ENCODE measurements at places on chromosomes 13 and 19.

- no peak for DNase-seq
These were observed 77.0 kb downstream of the TM9SF2 start for GRCh38 chr13:99577934-99578917.

DNA sequence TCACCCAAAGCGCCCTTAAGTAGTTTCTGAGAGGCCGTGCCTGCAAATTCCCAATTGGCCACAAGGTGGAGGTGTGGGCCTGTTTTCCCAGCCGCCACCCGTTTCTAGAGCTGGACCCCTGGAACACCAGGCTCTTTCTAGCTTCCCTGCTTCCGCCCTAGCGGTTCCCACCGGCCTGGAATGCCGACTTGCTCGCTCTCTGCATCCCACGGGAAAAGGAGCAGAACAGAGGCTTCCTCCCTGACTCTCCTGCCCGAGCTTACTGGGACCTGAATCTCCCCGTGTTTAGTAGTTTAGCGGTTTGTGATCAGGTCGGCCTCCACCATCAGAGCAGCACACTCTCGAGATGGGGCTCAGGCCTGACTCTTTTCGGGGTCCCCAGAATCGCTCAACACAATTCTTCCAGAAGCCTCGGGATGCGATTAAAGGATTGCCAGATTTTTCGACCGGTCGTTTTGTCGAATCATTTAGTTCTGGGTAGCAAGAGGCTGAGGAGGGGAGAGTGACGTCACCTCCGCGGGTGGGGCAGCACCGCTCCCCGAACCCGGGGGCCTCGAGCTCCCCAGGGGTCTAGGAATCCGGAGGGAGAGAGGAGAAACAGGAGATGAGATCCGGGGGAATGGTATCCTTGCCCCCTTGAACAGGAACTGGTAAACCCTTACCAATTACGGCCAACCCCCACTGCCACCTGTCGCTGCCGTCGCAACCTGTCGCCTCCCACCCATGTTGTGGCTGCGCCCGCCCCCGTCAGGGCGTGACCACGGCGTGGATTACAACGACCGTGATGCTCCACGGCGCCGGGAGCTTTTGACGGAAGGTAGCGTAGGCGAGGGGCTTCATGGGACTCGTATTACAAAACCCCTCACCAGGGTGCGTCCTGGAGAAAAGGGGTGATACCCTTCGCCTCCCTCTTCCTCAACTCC lies 8.0 kb downstream of the NAPSA start:
- DNase-seq: no peak

- peak; percentile 59 for DNase-seq
These were observed 5.2 kb downstream of the SPATA13 start for GRCh38 chr13:24165746-24166145.

GRCh38 chr13:95073747-95074311 lies 227.4 kb downstream of the ABCC4 start:
- no peak for DNase-seq

GRCh38 chr19:7483720-7484201 lies 5.1 kb downstream of the PEX11G start:
- DNase-seq: no peak

DNA sequence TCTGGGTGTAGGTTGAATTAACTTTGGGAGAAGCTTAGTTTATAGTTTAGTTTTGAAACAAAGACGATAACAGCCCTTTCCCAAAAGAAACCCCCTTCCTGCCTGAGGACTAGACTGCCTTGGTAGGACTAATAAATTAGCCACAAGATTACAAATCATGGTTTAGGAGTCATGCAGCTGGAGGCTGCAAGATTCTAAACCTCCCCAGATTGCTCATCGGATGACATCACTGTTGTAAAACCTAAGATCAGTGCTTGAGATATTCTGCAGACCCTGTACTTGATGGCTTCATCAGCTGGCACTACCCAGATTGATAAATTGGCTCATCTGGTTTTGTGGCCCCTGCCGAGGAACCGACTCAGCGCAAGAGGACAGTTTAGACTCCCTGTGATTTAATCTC lies 35.9 kb upstream of the MPHOSPH8 start:
- no peak for DNase-seq

DNA sequence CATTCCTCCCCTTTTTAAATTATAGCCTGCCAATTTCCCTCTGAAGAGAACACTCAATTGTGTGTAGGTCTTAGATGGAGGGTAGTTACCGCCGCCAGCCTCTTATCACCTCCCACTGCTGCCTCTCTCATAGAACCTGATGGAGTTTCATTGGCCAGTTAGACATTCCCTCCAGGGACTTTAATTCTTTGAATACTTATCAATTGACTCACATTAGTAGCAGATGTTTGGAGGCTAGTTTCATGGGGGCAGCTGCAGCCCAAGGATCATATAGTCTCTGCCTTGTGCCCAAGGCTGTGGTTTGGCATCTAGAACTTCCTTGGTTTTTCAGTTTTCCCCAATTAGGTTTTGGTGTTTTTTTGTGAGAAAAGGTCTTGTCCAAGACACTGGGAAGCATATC lies 318.9 kb upstream of the HTR2A start:
- peak; percentile 51 for DNase-seq

DNA sequence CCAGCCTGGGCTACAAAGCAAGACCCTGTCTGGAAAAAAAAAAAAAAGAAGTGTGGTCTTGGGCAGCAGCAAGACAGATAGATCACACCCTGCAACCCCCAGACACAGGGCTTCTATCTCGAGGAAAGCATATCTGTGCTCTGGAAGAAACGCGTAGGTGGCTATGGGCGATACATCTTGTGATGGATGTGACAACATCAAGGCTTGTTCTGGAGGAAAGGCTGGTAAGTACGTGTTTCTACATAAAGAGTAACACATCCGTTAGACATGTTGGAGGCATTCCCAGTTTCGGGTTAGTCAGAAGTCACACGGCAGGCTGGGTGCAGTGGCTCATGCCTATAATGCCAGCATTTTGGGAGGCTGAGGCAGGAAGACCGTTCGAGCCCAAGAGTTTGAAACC lies 6.6 kb upstream of the DHDH start:
- DNase-seq: peak; percentile 92

DNA sequence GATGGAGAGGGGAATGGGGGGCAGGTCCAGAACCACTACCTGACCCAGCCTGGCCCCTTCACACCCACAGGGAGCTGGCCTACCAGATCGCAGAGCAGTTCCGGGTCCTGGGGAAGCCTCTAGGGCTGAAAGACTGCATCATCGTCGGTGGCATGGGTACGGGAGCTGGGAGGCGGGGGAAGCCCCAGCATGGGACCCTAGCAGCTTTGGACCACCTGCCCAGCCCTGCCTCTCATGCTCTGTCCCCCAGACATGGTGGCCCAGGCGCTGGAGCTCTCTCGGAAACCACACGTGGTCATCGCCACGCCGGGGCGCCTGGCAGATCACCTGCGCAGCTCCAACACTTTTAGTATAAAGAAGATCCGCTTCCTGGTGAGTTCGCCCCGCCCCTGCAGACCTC lies 2.1 kb downstream of the DDX49 start:
- DNase-seq: no peak

GRCh38 chr13:74048756-74049155 lies 85.4 kb downstream of the KLF12 start:
- DNase-seq: no peak

GRCh38 chr19:17975032-17975431 lies 8.1 kb downstream of the KCNN1 start:
- DNase-seq: no peak

DNA sequence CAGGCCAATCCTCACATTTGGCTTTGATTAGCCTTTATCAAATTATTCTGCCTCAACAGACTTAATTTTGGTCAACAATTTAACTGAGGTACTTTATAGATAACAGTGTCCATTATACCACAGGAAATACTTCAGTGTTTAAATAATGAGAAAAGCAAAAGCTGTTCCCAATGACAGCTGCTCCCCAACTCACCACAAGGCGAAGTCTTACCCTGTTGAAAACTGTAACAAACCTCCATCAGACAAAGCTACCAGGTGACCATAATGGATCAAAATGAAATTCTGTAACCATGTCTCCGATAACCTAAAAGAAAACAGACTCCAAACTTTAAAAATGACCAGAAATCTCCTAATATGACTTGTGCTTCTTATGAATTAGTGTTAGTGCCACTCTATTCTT lies 50.3 kb downstream of the ZNF44 start:
- no peak for DNase-seq

DNA sequence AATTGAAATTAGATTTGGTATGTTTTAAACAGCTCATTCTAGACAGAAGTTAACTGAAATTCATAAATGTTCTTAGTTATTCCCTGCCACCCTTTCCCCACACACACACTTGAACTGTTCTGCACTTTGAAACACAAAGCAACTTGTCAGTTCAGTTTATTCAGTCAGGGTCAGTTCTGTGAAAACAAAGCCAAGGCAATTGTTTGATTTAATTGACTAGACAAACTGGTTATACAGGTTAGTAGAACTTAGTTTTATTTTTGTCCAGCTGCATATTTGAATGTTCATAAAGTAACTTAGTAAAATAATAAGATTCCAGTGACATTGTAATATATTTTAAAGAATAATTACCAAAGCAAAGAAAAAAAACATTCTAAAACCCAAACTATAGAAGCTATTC lies 98.3 kb upstream of the KLF5 start:
- no peak for DNase-seq

DNA sequence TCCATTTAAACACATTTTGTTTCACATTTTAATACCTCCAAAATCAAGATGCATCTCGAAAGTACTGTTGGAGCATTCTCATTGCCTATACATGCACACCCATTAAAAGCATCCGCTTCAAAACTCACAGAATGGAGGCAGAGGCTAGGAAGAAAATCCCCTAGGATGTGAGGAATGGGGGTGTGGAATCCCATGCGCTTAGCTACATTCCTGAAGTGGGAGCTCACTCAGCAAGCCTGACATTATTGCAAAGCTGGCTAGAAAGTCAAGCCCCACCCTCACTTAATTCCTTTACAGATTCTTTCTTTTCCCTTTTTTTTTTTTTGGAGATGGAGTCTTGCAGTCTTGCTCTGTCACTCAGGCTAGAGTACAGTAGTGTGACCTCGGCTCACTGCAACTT lies 4.6 kb upstream of the FAM32A start:
- peak; percentile 77 for DNase-seq

- DNase-seq: no peak
These were observed at the start of gene ICAM5 for GRCh38 chr19:10289836-10290356. TSS of gene ICAM5 (plus strand) at chr19:10289952. CDS start at chr19:10290044, 92 bp downstream.

DNA sequence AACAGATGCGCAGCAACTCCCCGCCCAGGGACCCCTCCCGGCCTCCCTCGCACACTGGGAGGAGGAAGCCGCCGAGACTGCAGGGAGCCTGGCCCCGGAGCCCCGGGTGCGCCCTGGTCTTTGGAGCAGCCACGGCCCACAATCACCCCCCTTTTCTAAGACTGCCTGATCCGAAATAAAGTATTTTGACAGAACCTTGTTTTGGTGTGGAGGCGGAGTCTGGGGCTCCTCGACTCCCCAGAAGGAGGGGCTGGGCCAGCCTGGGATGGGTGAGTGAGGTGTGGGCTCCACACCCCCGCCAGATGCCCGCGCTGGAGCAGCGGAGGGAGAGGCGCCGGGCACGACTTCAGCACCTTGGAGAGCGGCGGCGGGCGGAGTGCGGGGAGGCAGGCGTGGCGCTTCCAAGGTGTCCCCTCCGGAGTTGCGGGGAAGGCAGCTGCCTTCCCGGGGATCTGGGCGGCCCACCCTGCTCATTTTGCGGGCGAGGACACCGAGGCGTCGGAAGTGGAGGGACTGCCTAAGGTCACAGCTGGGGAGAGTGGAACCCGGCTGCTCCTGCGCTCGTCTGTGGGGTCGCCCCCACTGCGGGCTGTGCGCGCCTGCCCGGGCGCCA lies 9.4 kb downstream of the SIRT6 start:
- no peak for DNase-seq

DNA sequence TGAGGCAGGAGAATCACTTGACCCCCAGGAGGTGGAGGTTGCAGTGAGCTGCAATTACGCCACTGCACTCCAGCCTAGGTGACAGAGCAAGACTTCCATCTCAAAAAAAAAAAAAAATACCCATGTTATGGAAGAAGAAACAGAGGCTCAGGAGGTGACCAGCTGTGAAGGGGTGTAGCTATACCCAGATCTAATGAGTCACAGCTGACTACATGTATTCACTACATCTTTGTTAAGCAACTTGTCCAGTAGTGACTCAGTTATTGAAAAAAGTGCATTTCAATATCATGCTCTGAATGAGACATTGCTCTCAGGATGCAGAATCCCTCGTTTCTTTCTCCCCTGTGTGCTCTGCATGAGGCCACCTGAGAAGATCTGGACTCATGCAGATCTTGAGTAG lies 16.1 kb upstream of the SPART start:
- no peak for DNase-seq

- DNase-seq: no peak
These were observed 8.4 kb upstream of the BCAM start for GRCh38 chr19:44800461-44800860.

DNA sequence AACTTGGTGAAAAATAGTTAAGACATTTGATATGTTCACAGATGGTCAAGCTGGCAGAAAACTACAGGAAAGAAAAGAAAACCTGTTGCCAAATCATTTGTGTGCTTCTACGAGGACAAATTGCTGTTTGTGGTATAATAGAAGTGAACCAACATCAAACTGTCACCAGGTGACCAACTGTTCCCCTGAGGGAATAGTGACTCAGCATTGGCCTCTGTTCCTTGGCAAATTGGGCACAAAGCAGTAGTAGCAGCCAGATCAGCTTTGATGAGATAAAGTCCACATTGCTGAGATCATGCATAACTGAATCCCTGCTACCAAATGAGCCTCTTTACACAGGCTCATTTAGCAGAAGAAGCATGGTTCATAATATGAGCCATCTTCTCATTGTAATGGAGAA lies 103.5 kb downstream of the POSTN start:
- DNase-seq: no peak

- DNase-seq: no peak
These were observed 297.3 kb downstream of the ZNF536 start for GRCh38 chr19:30669329-30670010.

DNA sequence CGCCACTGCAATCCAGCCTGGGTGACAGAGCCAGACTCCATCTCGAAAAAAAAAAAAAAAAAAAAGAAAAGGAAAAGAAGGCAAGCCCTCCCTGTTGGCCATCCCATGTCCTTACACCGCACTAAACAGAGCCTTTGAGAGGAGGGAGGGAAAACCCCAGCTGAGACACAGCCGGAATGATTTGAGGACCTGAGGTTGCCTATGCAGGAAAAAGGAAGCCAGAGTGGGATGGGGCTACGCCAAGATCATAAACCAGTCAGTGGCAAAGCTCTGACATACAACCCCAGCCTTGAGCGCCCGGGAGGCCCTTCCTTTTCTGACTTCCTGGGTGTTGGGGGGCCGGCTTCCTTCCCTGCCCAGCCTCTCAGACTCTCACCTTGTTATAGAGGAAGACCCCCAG lies 12.5 kb upstream of the CHERP start:
- no peak for DNase-seq

DNA sequence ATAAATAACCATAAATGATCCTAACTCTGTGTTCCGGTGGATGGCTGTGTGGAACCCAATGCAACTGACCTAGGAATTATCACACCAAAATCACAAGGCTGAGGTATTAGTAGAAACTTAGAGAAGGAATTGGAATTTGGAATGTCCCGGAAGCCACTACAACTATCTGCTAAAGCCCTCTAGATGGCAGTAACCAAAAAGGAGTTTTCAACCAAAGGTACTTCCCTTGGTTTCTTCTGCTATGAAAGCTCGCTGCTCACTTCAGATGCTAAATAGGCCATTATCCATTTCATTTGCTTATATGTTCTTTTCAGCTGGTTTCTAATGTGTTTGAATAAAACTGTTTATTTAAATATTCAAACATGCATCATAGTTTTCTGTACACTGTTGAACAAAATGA lies 1589.1 kb upstream of the SPRY2 start:
- DNase-seq: no peak

GRCh38 chr19:57106722-57107235 lies 13.0 kb upstream of the USP29 start:
- no peak for DNase-seq
